ENCODE measurements at places on chromosomes 5 and 9.

DNA sequence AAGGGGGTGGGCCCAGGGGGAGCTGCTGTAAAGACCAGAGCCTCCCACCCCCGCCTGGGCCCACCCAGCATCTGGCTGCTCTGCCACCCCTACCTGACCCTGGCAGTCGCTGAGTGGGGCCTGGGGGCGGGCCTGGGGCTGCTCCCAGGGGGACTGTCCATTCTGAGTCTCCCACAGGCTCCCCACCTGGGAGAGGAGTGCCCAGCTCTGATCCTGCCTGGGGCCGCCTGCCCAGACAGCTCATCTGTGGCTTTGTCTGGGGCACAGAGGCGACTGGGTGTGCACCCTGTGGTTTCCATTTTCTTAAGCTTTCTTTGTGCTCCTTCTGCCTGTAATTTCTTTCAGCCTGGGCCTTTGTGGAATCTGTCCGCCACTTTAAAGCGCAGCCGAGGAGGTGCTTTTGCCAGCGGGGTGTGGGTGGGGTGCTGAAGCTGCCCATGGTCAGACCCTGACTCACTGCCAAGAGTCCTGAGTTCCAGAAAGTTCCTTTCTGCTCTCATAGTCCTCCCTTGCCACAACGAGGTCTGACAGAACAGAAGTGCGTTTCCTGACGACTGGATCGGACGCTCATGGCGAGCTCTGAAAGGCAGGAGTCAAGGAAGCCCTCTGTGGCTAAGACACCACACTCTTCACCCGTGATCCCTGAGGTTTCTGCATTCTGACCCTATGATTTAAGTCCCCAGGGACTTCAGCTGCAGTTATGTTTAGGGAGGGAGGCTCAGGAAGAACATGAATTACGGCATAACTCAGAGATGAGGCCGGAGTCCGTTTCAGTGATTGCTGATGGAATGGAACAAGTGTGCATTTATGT, 225.0 kb downstream of the FANCC start:
- no peak for DNase-seq

DNA sequence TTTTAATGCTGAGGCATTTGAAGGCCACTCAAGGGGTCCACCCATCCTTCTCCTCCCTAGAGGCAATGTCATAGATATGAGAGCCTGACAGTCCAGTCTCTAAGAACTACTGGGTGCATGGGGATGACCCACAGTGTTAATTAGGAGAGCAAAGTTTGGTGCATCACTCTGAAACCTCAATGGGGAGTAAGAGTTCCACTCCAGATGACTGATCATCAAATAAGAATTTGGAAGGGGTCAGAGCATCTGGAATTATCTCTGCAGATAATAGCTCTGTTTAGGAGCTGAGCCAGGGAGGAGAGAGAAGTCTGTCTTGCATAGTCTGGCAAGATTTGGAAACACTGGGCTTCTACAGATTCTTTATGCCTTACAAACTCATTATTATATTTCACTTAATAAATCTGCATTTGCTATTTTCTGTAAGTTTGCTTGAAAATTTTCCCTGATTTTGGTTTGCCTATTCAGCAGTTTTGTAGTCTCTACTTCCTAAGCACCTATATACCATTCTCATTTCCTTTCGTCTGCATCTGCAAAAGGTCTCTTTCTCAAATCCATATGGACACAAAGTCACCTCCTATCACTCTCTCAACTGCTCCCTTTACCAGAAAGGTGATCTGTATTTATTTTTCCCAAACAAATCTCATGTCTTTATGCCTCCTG, 27.7 kb downstream of the FGF10 start:
- DNase-seq, result no peak

- DNase-seq, result no peak
Measured at GRCh38 chr9:120676767-120677402, 37.4 kb downstream of the MEGF9 start.

GRCh38 chr5:77645158-77645994, 6.9 kb upstream of the OTP start:
- peak; percentile 31 for DNase-seq

- no peak for DNase-seq
Measured at GRCh38 chr9:17942498-17942897, 363.6 kb downstream of the SH3GL2 start.

- DNase-seq, result no peak
Measured at GRCh38 chr9:8857068-8857925, 1057.7 kb upstream of the DMAC1 start.

GRCh38 chr9:33158843-33159776, 8.0 kb downstream of the B4GALT1 start:
- no peak for DNase-seq

DNA sequence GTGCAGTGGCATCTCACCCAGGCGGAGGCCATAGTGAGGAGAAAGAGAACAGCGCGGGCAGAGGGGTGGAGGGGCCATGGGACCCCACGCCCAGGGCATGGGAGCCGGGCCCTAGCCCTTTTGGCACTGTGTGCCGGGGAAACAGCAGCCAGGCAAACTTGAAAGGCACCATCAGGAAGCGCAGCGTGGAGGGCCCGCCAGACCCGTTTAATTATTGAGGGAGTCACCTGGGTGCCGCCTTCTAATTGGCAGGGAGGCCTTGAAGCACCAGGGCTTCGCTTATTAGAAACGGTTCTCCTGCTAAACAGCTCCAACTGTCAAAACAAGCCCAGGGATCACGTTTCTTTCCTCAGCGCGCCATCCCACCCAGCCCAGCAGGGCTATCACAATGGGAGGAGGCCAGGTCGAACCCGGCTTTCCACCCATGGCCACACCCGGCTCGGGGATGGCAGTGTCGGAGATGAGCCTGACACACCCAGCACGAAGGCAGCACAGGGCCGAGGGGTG, 104.6 kb upstream of the SARDH start:
- DNase-seq, result no peak

- DNase-seq, result no peak
Measured at GRCh38 chr5:73764586-73764985, 138.6 kb downstream of the ARHGEF28 start.

DNA sequence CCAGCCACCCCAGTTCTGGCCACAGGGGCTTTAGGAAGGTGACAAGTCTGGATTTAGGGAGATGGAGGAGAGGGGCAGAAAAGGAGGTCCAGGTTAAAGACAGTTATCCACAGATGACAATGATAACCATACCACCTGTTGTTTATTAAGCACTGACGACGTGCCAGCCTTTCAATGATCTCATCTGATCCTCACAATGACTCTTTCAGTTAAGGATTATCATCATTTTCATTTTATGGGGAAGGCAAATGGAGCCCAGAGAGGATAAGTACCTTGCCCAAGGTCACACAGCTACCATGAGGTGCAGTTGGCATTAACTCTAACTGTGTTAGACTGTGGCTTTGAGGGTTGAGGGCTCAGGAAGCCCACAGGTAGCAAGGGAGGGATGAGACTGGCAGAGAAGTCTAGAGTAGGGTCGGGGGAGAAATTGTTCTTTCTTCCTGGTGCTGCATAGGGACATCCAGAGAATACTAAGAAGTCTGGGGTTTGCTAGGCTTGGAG, 21.5 kb upstream of the JADE2 start:
- DNase-seq, result no peak
